Stimulated activated effector memory CD8-positive, alpha-beta T cell treated with anti-CD3 and anti-CD28 coated beads, Interleukin-12 subunit alpha, Interleukin-12 subunit beta, amount 100 ng/mL, for 72 hours (primary cell): ENCODE measurements at places on chromosomes 1 and 21.

- DNase-seq, result no peak
Measured at GRCh38 chr1:231036416-231036815, 3.6 kb downstream of the FAM89A start.

GRCh38 chr21:17461014-17461413 is 51.8 kb upstream of the CXADR start:
- DNase-seq, result no peak

GRCh38 chr1:77010937-77011336 is 143.7 kb downstream of the ST6GALNAC5 start:
- no peak for DNase-seq

DNA sequence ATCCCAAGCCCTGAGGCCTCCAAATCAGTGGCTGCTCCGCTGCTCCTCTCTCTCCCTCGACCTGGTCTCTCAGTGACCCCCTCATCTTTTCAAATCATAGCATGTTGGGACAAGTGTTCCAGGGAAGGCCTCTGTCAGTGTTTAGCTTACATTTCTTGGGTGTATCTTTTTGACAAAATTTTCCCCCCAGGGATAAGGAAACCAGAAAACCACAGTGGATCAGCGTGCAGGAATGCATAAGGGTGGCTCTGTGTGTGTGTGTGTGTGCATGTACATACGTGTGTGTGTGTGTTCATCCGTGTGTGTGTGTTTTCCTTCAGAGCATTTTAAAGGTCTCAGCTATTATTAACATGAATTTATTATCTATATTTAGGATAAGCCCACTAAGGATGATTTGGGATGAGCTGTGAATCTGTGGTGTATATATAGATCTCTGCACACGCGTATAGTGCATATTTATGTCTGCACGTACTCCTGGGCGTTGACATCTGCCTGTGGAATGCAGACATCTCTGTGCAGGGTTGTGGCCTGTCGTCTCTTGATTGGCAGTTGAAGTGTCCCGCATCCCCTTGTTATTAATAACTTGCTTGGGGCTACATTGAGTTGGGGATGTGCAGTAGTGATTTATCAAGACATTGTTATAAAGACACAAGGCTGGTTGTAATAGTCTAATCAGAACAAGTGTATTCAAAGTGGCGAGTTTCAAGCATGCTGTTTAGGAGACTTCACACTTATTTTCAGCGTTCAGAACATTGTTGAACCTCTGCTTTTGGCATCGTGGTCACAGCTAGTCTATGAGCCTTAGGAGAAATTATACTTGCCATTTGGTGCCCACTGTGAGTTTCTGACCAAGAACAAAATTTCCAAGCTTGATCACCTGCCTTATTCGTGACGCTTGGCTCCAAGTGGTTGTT is 55.6 kb downstream of the GALNT2 start:
- DNase-seq, result no peak

- DNase-seq, result no peak
Measured at GRCh38 chr1:30475201-30475600, 248.2 kb downstream of the MATN1 start.

- DNase-seq, result no peak
Measured at GRCh38 chr1:27481994-27482620, 7.9 kb downstream of the WASF2 start.

DNA sequence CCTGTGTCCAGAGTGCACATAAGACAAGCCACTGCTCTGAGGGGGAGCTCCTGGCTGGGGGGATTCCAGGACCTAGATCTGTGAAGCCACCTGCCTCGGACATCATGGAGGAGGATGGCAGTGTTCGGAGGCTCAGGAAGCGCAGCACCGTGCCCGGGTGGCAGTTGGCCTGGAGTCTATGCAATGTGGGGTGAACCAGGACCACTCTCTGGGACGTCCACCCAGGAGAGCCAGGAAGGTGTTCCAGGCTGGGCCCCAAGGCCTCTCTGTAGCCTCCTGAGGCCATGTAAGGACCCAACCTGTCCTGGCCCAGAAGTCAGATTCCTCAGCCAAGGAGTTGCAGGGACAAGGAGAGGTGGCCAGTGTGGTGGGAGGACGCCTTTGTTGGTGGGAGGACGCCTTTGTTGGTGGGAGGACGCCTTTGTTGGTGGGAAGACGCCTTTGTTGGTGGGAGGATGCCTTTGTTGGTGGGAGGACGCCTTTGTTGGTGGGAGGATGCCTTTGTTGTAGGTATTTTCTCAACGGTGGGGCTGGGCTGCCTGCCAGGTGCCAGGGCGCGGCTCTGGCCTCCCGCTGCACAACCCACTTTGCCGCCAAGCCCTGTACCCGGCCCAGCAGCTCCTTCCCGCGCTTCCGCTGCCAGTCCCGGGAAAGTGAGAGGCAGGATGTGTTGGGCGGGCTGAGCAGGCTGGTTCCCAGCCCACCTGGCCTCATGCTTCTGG is 30.6 kb upstream of the BMP8B start:
- DNase-seq, result no peak

GRCh38 chr1:20381961-20382360 is 91.3 kb downstream of the VWA5B1 start:
- DNase-seq, result no peak

DNA sequence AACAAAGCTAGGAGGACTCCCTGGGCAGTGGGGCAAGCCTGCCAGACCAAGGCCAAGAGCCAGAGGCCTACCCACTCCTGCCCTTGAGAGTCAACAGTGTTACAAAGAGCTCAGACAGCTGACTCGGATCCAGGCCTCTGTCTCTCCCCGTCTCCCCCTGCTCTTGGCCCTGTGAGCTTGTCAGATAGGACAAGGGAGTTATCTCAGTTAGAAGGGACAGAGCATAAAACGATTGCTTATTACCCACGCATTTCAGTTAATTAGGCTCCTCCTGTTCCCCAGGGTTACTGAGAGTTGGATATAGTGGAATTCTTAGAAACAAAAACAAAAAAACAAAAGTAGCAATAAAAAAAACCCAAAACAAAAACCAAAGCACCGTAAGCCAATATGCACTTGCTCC is 1.3 kb downstream of the SLC41A1 start:
- no peak for DNase-seq

DNA sequence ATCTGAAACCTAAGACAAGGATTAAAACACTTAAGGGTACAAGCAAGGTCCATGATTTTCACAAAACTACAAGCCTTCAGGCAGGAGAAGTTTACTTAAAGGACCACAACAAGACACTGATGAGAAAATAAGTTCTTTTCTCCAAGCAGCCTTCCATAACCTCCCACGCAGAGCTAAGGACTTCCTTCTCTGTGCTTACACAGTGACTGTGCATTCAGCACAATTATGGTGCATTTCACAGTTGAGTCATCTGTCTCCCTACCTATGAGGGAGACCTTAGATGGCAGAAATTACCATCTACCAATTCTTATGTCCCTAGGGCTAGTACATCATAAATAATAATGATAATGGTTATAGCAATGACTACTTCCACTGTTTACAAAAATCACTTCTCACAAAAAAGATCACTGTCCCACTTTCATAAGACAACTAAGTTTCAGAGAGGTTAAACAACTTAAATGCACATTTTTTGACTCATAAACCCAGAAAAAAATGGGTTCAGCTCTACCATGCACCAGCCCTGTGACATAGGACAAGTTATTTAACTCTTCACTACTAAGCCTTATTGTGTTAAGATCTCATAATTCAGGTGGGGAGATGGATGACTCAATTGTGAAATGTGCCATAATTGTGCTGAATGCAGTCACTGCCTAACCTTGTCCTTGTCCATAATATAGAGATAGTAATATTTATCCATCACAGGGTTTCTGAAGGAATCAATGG is 45.3 kb downstream of the TARBP1 start:
- DNase-seq, result no peak

- DNase-seq, result no peak
Measured at GRCh38 chr1:166905900-166906299, 29.8 kb upstream of the TADA1 start.

DNA sequence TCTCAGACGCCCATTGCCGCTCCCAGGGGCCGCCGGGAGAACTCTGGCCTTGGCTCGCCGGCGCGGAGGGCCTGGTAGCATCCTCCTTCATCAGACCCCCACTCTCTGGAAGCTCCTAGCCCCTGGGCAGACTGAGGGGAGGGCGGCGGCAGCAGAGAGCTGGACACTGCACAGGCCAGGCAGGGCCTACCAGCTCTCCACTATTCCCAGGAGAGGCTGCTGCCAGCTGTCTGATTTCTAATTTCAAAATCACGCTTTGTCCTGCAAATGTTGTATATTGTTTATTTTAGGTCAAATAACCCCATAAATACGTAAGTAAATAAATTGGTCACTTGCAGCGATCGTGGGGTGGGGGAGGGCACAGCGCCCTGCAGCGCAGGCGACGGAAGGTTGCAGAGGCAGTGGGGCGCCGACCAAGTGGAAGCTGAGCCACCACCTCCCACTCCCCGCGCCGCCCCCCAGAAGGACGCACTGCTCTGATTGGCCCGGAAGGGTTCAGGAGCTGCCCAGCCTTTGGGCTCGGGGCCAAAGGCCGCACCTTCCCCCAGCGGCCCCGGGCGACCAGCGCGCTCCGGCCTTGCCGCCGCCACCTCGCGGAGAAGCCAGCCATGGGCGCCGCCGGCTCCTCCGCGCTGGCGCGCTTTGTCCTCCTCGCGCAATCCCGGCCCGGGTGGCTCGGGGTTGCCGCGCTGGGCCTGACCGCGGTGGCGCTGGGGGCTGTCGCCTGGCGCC is at the start of gene MTARC1:
Gene MTARC1, plus strand, starts transcription at position 577 of the 732 bp plus-strand sequence. Its CDS starts 32 bp downstream, at position 609.
- DNase-seq, result no peak

GRCh38 chr1:182392050-182393028 is 749 bp upstream of the GLUL start:
- peak; percentile 55 for DNase-seq

DNA sequence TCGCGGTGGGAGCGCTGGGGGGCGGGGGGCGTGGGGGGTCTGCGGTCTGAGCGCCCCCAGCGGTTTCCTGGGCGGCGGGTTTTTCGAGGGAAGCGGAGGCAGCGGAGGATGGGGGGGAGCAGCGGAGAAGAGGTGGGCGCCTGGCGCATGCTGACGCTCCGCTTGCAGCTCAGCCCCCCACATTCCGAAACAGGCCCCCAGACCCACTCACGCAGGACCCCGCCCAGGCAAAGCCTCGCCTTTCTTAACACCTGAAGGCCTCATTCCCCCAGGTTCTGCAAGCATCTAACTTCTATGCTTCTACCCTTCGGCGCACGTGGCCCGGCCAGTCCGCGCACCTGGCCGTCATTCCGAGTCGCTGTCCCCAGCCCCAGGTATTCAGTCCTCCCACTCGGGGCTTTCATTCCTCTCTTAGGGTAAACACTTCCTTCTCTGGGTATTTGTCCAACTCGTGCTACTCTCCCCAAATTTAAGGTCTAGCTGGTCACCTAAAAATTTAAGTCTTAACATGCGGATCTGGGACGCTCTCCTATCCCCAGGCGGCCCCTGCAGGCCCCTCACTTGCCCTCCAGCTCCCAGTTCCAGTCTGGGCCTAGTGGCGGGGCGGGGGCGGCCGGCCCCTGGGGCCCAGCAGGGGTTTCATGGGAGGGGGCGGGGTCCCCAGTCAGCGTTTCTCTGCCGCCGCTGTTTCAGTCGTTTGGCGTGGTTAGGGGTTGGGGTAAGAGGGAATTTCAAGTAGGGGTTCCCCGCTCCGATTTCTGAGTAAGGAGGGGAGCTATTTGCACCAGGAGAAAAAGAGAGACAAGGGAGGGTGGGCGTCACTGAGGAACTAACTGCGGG is 2.8 kb upstream of the ZBTB7B start:
- peak; percentile 84 for DNase-seq

DNA sequence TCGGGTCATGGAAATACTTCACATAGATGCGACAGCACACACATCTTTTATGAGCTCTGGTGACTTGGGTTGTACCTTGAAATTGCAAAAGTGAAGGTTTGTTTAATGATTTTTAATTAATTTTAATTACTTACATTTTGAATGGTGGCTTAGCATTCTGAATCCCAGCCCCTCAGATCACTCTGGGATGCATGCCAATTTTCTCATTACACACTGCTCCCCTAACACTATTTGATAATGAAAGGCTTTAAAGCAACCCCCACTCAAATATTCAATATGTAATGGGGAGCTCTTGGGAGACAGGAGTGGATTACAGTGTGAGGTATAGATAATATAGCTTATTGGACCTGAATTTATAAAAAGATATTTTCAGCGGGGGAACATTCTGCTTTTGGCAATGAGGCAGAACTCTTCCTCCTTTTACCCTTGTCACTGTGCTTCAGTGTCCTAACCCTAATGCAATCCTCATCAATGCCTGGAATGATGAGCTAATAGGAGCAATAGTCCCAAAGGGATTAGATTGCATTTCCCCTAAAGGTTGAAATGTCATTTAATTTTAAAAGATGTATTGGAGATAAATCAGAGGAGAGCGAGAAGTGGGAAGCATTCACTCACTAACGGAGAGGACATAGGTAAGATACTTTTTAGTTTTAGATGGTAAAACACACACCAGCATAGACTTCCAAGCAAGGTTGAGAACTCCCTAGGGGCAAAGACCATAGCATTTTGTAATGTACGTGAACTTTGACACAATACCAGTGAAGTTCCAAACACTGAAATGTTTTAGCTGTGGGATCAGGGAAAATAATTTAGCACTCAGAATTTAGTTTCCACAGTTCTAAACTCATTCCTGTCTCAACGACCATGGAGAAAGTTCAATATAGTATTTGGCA is 384.1 kb upstream of the PLXNA2 start:
- DNase-seq, result no peak

DNA sequence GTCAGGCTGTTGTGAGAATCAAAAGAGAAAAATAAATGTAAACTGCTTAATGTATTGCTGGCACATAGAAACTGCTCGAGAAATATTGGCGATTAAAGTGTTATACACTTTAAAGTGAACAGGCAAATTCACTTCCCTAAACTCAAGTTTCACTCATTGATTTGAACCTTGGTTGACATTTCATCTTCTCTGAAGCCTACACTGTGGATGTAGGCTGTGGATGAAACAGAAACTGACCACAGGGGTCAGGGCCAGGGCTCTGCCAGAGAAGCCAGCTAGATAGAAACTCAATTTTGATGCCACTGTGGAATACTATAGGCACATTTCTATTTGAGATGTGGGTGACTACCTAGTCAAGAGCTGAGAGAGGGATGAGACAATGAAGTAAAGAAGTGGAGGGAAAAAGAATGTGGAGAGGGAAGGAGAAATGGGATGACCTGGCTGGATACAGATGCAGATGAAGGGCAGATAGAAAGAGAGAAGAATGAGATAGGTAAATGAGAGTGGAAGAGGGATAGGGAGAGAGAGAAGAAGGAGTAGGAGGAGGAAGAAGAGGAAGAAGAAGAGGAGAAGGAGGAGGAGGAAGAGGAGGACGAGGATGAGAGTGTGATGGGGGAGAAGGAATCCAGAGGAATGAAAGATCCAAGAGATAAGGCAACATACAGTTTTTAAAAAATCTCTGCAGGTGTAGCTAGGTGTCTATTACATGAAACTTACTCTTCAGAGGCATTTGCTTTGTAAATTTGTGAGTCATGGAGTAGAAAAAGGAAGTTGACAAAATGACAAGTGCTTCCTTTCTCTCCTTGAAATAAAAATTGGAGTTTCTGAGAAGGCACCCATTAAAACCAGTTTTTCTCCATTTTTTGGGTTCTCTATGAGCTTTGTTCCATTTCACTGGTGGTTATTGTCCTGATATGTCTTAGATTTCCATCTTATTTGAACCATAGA is 17.4 kb upstream of the CD1D start:
- DNase-seq, result no peak

DNA sequence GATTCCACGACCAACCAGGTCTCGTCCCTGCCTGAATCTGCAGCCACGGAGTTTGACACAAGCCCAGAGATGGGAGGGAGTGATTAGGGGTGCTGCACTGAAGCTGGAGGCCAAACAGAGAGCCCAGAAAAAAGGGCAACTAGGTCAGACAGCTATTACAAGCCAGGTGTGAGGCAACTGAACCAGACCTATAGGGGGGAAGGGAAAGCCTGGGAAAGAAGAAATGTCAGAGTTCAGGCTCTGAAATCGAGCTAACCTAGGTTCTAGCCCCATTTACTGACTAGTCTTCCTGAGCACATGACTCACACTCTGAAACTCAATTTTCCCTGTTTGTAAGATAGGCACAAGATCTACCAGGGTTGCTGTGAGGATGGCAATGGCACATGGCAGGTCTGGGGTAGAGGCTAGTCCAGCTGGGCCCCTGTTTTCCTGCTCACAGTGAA is 1.7 kb downstream of the DHCR24 start:
- DNase-seq, result no peak
